ENCODE measurements at places on chromosomes 4 and X. TPM values are rescaled to one million over a fixed set of nuclear protein-coding genes. Genes with fewer than 3 reads are reported as not detected.

- DNase-seq, result no peak
These were observed 531 bp downstream of the DGKQ start for GRCh38 chr4:972651-973424.

DNA sequence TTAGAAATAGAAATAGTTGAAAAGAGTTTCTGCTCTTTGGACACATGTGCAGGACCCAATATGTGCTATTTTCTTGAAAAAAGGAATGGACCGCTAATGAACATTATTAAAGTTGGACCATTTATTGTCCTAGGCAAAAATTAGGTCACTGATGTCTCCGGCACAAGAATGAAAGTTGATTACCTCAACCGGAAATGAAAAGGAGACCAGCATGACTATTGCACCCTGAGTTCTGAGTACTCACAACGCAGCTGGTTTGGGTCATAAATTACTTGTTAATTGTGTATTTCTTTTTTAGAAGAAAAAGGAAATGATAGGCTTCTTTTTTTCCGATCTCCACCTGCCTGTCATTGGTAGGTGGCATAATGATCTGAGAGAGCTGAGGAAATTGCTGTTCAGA lies 232.7 kb downstream of the ARHGAP24 start:
- no peak for DNase-seq

ANK2 gene
- 31.4 TPM for total RNA-seq

SCML2 gene
- 1.2 TPM for total RNA-seq

CYBB gene
- 13.7 TPM for total RNA-seq

GRCh38 chr4:24889991-24890390 lies 22.9 kb downstream of the CCDC149 start:
- DNase-seq, result no peak

AKAP14 gene
- total RNA-seq, result not detected

LIAS gene
- 25.0 TPM for total RNA-seq

- DNase-seq, result no peak
These were observed 62.8 kb upstream of the EGFL6 start for GRCh38 chrX:13506574-13506973.

HSD17B13 gene
- total RNA-seq, result 0.31 TPM

LGI2 gene
- total RNA-seq, result 1.5 TPM

MAGEA2 gene
- total RNA-seq, result not detected

DNA sequence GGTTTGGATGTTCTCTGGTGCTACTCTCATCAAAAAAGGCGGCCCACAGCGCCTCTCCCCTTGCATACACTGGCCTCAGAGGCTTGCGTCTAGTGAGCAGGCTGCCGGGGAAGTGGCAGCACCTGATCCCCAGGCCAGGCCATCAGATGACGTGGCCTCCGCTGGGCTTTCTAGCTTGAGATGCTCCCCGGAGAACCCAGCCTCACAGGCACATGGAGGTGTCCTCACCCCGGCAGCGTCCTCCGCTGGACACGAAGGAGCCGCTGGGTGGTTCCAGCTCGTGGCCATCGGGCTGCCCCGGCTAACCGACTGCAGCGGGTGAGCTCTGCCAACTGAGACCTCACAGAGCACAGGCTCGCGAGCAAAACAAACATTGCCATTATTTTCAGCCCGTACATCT lies 12.8 kb downstream of the IRAK1 start:
- no peak for DNase-seq

- no peak for DNase-seq
These were observed 3.0 kb downstream of the UBE2D3 start for GRCh38 chr4:102824398-102824797.

DNA sequence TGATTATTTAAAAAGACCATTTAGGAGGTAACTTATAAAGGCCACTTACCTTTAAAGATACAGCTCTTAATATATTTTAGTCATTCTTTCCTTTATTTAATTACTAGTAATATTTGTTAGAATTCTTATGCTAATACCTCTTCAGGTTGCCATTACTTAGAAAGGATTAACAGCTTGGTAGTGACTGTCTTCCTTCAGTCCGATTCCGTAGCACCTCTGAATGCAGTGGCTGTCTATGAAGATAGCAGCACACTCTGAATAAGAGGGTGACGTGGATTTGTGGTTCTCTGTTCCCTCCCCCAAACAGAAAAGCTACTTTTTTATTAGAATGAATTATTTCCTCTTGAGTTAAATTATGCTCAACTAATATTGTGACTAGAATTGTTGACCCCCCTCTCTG lies 92.6 kb upstream of the TENM3 start:
- no peak for DNase-seq

DNA sequence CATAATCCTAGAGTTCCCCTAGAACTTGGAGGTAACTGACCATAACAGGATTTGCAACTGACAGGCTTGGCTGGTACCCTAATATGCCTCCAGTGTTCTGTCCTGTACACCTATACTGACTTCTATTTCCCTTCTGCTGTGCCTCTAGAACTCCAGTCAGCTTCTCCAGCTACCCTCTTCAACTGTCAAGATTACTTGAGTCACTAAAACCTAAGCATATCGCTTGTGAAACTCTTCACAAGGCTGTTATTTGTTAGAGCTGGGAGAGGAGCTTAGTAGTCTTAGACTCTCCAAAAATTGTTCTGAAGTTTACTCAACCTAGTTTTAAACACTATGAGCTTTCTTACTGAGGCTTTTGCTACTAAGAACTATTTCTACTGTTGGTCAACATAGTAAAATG lies 52.0 kb downstream of the CCNG2 start:
- DNase-seq, result no peak

TLR6 gene
- 3.0 TPM for total RNA-seq

YY2 gene
- total RNA-seq, result 3.1 TPM

DNA sequence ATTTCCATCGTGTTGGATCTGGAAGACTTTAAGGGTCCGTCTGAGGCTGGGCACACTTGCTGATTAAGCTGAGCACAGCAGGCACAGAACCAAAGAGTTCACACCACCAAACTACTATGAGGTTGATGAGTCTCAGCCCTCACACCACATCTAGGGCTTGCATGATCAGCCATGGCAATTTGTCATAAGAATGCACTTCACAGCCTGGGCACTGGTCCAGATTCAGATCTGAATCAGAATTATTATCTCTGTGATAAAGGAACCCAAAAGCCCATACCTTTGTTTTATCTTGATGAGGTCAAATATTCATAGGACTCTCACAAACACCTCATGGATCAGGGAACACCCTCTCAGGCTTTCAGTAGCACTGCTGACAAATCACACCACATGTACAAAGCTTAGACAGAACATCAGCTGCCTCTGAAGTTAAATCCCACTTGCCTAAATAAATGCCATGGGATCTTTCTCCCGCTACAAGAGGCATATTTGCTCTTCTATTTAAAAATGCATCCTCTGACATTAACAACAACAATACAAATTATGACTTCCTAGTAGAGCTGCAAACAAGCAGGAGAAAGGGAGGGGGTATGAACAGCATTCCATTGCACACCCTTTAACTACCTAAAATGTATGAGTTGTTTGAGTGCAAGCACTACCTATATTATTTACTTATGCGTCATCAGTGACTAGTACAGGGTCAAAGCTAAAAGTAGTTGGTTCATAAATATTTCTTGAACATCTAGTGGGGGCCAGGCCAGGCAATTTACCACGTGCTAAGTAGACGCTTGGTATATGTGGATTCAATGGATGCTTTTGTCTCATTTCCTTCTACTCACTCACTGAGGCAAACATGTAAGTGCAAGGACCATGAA lies 186.3 kb upstream of the FGF13 start:
- DNase-seq, result no peak

- no peak for DNase-seq
These were observed 127.8 kb upstream of the METTL14 start for GRCh38 chr4:118557298-118557851.

- DNase-seq, result no peak
These were observed 18.3 kb upstream of the HHIP start for GRCh38 chr4:144627663-144628076.

DNA sequence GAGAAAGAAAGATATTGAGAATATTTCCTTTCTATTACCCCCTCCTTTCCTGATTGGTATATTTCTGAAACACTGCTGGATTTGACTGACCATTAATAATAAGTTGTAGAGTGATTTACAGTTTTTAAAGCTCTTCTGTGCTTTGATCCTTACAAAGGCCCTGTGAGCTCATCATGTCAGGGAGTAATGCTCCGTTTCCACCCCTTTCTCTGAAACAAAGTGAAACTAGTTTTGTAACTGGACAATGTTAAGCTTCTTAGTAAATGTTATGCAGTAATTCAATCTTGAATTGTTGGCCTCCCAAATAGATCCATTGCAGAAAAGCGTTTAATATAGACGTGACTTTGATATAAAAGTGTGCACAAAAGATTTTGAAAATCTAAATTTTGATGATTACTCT lies 190.1 kb upstream of the GNPDA2 start:
- no peak for DNase-seq

DNA sequence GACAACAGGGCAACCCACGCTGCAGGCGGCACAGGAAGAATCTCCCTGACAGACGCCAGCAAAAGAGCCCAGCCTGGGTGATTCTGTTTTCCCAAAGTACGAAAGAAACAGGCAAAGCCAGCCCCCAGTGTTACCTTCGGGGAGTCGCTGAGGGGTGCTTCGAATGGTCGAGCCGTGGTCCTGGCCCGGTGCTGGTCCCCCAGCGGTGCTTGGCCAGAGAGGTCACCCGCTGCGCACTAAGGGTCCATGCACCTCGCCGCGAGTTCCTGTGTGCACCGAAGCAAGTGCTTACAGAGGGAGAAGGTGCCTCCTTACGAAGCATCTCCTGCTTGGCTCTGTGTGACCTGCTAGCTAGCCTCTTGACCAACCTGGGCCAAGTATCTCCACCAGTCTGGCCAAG lies 77.1 kb downstream of the HMX1 start:
- DNase-seq, result no peak

- no peak for DNase-seq
These were observed 107.4 kb downstream of the HMX1 start for GRCh38 chr4:8763966-8764901.

GRCh38 chr4:71685975-71686374 lies 97.9 kb downstream of the GC start:
- DNase-seq, result no peak

CTAG1B gene
- total RNA-seq, result not detected

CXCR3 gene
- total RNA-seq, result 0.89 TPM

NRK gene
- total RNA-seq, result 2.2 TPM

HUWE1 gene
- 331 TPM for total RNA-seq

PABPC1L2B gene
- not detected for total RNA-seq

GRID2 gene
- total RNA-seq, result 0.05 TPM

AMTN gene
- not detected for total RNA-seq

CFI gene
- 21.3 TPM for total RNA-seq

CENPVL1 gene
- not detected for total RNA-seq

BST1 gene
- total RNA-seq, result 18.6 TPM

DNA sequence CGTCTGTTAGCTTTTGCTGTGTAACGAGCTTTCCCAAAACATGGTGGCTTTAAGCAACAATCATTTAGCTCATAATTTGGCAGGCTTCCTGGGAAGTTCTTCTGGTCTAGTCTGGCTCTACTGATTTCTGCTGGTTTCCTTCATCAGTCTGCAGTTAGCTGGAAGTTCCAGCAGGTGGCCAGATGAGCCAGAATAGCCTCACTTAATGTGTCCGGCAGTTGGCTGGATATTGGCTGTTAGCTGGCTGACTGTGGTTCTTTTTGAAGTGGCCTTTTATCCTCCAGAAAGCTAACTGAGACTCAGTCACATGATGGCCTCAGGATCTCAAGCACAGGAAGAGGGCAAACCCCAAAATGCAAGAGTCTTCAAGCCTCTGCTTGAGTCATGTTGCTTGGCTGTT lies 34.9 kb downstream of the FTHL17 start:
- DNase-seq, result no peak

DNA sequence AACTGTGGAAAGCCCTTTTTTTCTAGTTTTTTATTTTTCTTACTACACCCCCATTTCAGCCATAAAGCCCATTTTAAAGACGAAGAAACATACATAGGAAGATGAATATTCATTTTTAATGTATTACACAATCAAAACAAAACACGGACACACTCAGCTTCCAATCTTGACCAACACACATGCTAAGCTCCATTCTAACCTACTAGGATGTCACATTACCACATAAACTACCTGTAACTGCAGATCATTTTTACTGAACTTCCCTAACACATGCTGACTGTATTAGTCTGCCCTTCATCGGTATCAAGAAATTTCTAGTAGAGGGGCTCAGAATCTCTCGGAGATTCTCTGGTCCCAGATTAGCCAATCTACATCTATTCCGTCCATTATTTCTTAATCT lies 1.8 kb downstream of the CCNI start:
- DNase-seq, result no peak

DNA sequence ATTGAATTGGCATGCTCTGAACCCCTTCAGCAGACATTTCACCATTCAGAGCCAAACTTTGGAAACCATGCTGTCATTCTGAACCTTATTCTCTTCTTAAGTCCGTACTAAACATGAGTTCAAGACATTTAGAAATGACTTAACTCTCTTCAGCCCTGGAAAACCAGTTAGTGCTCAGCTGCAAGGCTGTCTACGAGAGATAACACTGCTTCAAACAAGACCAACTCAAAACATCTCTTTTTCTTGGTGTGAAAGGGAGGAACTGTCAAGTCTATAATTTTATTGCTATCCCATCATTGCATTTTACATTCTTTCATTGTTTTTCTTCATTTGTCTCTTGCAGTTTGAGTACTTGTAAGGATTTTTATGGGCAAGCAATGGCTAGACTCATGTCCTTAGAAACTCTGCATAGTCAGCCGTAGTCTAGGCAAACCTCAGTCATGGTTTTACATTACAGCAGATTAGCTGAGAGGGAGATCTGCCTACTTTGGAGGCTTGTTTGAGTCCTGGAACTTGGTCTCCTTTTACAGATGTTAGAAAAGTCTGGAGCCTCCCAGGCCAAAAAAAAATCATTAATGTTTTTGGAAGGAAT lies 120.6 kb upstream of the JADE1 start:
- no peak for DNase-seq
